ENCODE measurements at places on chromosomes 5 and 9. TPM values are rescaled to one million over a fixed set of nuclear protein-coding genes. Genes with fewer than 3 reads are reported as not detected.

DNA sequence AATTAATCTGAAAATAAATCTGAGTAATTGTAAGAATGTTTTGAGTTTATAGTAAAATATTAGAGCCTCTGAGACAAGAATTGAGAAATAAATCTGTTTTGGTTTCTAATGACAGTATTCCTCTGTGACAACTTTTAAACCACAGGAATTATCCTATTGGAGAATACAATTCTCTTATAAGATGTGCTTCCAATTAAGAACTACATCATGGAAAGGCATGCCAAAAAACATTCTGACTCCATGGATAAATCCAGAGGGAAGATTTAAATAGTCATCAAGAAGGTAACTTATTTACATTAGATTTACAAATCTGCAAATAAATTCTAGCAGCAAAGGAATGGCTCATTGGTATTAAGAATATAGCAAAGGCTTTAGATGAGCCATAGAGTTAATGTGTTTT is 178.3 kb upstream of the ACOT12 start:
- no peak for DNase-seq

DNA sequence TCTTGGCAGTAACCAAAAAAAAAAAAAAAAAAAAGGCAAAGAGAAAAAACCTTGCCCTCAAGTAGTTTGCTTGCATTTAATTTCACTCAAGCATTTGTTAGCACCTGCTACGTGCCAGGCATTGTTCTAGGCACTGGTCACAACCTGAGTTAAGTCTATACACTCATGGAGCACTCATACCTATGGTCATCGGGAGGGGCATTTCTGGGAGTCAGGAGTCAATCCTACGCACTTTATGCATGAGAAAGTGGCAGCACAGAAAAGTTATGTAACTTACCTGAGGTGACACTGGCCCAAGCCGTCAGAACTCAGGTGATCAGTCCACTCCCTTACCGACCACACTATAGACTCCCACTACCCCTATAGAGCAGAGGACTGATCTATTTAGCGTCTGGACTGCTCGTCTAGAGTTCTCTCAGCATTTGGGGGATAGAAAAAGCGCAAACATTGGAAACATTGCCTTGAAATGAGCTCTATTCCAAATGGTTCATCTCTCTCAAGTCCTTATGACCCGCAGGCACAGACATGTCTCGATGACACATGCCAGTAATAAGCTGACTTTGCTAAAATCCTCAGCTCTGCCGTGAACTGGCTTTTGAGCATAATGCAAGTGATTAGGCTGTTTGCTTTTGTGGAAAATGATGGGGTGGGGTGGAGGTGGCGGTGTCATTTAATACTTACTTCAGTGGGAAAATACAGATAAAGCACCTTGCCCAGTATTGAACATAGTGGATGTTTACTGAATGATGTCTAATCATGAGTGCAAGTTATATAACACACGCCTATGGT is 160.2 kb downstream of the ARHGEF28 start:
- no peak for DNase-seq

GRCh38 chr9:135978642-135979546 is 17.7 kb upstream of the UBAC1 start:
- DNase-seq = no peak

The OR1N2 gene
- not detected for total RNA-seq

The PCDHGB2 gene
- total RNA-seq = 1.1 TPM
